ENCODE measurements at places on chromosomes 6 and 20.

- no peak for DNase-seq
Observed at GRCh38 chr6:134425513-134425912, 107.6 kb upstream of the SGK1 start.

DNA sequence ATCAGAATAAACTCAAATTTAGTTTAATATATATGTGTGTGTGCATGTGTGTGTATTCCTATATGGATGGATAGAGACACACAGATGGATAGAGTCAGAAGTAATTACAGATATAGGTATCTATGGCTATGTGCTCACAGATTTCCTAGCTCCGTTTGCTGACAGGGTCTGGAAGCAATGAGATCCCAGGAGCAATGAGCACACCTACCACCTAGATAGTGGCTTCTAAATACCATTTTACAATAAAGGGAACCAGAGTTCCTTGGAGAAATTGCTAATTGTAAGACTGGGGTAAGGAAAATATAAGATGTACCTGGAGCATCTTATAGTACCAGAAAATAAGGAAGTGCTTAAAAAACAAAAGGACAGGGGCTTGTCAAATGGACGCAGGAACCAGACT is 196.2 kb upstream of the PRDM1 start:
- no peak for DNase-seq

GRCh38 chr20:23082846-23083552 is 3.1 kb downstream of the CD93 start:
- no peak for DNase-seq

DNA sequence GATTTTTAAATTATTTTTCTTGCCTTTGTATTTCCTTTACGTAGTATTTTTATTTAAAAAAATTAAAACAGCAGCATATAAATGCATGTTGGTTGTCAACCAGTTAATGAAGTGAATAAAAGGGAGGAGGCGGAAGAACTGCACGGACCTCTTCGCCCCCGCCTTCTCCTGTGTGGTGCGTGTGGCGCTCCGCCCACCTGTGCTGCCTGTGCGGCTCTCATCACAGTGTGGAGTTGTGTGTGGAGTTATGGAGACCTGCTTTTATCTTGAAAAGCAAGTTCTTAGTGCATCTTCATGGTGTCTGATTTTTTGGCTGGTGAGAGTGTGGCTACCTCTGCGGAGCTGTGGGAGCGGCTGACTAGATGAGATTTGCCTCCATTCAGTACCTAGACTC is 58.4 kb downstream of the PTPN1 start:
- no peak for DNase-seq

- DNase-seq: no peak
Observed at GRCh38 chr20:38418509-38419204, 16.5 kb downstream of the SNHG17 start.

DNA sequence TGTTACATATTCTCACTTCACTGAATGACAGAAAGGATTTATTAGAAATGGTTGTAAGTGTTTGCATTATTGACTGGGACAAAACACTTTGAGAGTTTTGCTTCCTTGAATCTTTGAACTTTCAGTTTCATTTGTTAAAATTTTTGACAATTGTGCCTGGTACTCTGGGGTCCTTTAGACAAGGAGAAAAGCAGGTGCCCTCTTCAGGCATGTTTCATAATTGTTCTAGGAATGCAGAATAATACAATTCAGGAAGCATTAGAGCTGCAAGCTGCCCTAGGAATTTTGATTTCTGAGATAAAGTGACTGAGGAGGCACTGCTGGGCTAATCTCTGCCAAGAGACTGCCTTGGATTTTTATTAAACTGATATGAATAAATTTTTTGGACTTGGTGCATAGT is 49.7 kb downstream of the TOP1 start:
- DNase-seq: no peak

- peak; percentile 31 for DNase-seq
Observed at GRCh38 chr6:45920819-45921511, 94.7 kb downstream of the CLIC5 start.
